ENCODE measurements at places on chromosomes 2 and 18.

DNA sequence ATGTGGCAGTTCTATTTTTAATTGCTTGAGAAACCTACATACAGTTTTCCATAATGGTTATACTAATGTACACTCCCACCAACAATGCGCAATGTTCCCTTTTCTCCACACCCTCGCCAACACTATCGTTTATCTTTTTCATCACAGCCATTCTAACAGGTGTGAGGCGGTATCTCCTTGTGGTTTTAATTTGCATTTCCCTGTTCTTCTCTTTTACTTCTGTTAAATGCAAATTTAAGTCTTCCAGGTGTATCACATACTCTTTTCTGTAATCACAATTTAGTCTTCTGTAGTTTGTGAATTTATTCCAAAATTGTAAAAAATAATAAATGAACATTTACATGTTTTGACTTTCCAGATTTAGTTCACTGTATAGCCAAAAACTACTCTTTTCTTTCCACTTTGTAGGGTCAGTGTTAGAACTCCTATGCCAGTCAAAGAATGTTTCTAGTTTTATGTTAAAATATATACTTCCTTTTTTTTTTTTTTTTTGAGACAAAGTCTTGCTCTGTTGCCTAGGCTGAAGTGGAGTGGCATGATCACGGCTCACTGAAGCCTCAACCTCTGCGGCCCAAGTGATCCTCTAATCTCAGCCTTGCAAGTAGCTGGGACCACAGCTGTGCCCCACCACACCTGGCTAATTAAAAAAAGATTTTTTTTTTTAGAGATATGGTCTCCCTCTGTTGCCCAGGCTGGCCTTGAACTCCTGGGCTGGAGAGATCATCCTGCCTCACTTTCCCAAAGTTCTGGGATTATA, 15.4 kb upstream of the ACYP2 start:
- no peak for DNase-seq

- DNase-seq = no peak
These were observed 965.0 kb downstream of the DCDC2C start for GRCh38 chr2:4668381-4668780.

DNA sequence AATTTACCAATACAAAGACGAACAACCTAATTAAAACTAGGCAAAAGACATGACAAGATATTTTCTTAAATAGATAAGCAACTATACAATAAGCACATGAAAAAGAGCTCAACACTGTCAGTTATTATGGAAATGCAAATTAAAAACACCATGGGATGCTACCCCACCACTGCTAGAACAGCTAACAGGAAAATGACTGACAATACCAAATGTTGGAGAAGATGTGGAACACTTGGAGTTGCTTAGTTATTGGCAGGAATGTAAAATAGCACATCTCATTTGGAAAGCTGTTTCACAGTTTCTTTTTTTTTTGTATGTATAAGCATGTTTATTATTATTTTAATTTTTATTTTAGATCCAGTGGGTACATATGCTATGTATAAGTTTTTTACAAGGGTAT, 84.4 kb downstream of the CYRIA start:
- no peak for DNase-seq

DNA sequence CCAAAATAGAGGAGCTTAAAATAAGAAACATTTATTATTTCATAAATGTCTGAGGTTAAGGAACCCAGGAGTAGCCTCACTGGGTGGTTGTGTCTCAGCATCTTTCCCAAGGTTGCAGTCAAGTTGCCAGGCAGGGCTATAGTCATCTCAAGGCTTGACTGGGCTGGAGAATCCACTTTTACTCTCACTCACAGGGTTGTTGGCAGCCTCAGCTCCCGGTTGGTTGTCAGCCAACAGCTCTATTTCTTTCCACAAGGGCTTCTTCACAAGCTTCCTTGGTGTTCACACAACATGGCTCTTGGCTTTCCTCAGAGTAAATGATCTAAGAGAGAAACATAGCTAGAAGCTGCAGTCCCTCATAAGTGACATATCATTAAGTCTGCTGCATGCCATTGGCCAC, 55.6 kb upstream of the TEX51 start:
- DNase-seq = no peak

GRCh38 chr2:182220998-182221397, 205.8 kb downstream of the PDE1A start:
- no peak for DNase-seq

DNA sequence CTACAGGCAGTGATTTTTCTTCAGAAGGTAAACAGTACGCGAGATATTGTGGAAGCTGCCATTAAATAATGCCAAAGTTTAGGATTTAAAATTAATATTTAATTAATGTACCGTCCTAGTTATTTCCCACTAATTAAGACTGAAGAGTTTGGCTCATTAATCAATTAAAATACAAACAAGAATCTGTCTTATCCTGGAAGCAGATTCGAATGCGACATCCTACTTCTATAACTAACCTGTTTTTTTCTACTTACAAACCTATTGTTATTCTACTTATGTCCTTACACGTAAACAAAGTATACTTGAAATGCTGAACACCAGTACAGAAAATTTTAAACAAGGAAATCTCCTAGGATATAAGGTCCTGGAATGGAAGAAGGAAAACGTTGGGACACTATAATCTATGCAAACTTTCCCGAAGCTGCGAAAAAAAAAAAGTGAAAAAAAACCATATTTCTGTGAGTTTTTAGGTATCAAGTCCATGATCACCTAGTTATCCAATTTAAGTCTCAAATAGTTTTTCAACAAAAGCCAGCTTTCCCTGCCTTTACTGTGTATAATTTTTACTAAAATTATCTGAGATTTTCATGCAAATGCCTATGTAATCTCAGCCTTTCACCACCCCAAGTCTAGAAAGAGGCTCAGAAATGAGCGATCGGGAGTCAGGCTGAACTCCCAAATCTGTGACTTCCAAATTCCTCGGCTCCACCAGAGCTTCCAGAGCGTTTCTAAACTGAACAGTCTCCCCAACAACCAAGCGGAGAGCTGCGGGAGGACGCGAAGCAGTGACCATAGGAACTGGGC, 1.2 kb upstream of the C2orf15 start:
- DNase-seq = peak; percentile 74

DNA sequence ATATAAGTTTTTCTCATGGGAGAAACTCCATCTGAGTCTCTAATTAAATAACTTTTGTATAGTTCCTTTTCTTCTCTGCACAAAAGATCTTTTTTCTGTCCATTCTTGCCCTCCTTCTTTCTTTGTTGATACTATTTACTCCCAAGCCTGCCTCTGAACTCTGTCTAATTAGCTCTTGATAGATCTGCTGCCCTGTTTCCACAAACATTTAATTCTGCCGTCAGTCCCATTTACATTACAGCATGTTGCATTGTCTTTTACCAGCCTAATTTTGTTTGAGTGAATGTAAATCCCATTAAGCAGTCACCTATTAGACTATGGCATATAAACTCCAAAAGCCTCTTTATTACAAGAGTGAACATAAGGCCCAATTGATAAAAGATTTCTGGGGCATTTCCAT, 254.4 kb downstream of the ERBB4 start:
- no peak for DNase-seq

DNA sequence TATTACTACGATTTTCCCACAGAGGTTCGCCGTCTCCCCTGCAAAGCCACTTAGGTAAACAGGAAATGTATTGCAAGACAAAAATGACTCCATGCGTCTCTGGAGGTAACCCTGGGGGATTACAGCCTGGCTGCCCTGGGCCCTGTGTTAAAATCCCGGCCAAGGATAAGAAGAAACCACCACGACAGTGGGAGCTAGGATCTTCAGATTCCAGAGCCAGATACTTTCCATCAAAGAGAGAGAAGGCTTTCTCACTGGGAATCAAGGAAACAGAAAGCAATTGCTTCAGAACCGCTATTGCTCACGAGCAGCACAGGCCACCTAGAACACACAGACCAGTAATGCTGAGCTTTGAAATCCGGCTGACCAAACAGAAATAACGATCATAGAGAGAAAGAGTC, 97.9 kb upstream of the ZNF516 start:
- no peak for DNase-seq

- DNase-seq = no peak
These were observed 86.2 kb upstream of the RAB27B start for GRCh38 chr18:54742120-54742519.

DNA sequence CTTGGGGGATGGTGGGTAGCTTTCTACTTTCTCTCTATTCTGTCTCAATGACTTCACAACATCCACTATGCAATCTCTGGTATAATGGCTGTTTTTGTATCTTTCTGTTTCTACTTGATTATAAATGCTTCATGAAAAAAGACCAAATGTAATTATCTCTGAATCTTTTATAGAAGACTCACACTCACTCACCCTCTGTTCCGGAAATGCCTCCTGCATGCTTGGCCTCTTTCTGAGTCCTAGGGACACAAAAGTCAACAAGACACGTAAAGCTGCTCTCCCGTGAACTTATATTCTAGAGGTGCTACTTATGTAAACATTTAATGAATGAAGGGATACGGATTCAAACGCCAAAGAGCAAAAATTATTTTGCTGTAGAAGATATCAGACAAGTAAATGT, 502.2 kb upstream of the SOX11 start:
- DNase-seq = no peak

DNA sequence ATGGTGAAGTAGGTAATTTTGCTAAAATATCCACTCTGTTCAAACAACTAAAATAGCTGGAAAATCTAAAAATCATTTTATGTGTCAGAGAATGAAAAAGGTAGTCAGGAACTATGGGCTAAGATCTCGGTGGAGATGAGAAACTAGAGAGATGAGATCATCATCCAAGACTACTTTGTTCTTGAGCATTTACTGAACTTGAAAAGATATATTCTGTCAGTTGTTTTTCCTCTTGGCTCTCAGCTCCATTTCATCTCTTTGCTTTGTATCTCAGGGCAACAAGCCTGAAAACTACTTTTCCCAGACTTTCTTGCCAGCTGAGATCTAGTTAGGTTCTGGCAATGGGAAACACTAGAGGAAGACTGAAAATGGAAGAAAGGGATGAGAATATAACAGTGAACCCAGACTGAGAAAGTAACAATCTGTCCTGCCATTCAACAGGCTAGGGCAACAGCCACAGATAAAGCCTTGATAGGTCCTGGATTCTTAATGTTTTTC, 346.2 kb upstream of the MEX3C start:
- DNase-seq = no peak

DNA sequence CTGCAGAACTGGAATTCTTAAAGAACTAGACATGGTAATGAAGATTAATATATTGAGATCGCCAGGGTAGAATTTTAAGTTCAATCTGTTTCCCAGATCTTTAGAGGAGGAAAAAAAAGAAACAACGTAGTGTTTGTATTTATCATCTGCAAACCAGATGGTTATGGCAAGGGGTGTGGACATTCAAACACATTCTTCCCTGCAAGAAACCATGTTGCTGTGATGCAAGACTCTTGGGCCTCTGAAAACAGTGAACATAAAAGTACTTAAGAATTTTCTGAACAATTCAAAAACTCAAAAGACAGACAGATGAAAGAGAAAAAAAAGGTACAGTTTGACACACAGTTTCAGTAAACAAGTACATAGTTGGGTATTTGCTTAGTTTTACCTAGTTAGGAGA, 35.6 kb downstream of the COL5A2 start:
- DNase-seq = no peak

DNA sequence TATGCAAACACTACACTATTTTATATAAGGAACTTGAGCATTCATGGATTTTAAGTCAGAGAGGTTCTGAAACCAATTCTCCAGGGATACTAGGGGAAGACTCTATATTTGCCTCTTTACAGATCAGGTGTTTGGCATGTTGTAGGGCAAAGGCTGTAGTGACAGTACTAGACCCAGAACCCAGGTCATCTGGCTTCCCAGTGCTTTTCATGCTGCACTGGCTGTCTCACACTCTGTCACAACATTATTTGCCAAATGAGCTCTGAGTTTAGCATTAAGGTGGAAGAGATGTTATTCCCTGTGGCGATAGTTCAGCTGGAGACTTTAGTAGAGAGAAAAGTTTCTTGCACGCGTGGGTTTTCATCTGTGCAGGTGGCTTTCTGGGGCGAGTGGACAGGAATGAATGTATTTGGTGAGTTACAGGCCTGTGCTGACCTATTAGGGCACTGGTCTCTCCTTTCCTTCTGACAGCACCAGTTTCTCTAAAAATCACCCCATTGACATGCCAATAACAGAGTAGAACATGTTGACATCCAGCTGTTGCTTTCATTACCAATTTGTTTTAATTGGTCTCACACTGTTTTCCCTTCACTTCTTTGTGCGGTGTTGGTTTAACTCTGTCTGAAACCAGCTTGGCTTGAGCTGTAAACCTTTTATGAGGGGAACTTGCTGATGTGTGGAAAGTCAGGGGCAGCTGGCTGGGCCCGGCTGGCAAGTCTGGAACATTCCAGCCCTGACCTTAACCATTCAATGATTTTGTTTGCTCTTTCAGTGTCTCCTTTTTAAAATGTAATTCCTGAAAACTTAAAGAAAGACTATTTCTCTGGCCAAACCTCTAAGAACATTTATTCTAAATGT, 643.0 kb upstream of the FAM98A start:
- DNase-seq = peak; percentile 23

GRCh38 chr18:76875390-76876325, 53.3 kb downstream of the ZNF236 start:
- peak; percentile 51 for DNase-seq

DNA sequence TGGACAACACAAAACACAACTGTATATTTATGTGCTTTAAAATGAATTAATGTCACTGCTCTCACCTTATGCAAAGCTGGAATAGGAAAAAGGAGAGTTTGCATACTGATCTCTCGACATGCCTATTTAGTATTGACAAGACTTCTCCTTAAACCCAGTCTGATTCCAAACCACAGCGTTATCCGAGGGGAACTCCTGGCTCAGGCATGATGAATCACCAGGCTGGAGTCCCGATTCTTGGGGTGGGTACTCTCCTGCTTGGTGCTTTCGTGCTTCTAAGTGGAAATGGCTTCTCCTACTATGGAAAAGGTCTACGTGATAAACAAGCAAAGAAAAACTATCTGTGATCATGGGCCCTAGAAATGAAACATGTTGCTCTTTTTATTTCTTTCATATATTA, 88.9 kb upstream of the SLC35G4 start:
- no peak for DNase-seq

DNA sequence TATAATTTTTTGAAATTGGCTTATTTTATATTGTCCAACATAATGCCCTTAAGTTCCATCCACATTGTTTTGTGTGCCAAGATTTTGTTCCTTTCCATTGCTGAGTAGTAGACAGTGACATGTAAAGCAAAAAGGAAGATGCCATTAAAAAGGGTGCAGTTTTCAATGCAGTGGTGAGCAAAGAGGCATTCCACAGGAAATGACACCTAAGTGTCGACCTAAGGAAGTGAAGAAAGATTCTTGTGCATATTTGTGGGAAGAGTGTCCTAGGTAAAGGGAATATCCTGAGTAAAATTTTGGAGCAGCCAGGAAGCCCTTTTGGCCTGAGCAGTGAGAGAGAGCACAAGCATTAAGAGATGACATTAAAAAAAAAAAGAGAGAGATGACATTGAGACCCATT, 1099.9 kb downstream of the DPP10 start:
- DNase-seq = peak; percentile 1

DNA sequence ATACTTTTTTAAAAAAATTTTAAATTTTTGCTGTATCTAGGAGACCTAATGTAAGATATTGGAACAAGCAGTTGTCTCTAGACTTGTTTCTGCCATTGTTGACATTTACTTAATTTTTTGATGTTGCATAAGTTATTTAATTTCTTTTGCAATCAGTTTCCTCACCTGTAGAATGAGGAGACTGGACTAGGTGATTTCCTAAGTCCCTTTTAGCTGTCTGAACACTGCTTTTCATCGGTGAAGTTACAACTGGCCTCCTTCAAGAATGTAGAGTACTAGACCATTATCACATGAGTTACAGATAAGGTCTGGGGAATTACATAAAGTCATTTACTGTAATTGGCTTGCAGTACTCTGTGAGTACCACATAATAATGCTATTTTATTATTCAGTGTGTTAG, 147.6 kb downstream of the LTBP1 start:
- no peak for DNase-seq
